ENCODE measurements at places on chromosomes 6 and 20.

- DNase-seq: no peak
Observed at GRCh38 chr6:5626727-5627426, 365.6 kb downstream of the FARS2 start.

DNA sequence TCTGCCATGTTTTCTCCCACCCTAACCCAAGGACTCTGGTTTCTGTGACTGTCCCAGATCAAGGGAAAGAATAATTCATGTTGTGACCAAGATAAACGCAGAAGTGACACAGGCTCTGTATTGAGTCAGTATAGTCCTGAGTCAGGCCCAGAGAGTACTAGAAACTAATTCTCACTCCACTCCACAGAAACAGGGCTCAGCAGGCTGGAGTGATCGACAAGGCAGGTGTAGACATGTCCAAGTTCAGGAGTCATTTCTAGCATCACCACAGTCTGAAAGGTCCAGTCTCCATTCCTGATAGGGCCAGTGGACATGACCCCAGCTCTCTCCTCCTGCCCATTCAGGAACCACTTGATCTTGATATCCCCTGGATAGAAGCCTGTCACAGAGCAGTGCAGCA is 2.7 kb downstream of the HLA-DOB start:
- no peak for DNase-seq

- no peak for DNase-seq
Observed at GRCh38 chr6:150233843-150234269, 91.0 kb downstream of the PPP1R14C start.

DNA sequence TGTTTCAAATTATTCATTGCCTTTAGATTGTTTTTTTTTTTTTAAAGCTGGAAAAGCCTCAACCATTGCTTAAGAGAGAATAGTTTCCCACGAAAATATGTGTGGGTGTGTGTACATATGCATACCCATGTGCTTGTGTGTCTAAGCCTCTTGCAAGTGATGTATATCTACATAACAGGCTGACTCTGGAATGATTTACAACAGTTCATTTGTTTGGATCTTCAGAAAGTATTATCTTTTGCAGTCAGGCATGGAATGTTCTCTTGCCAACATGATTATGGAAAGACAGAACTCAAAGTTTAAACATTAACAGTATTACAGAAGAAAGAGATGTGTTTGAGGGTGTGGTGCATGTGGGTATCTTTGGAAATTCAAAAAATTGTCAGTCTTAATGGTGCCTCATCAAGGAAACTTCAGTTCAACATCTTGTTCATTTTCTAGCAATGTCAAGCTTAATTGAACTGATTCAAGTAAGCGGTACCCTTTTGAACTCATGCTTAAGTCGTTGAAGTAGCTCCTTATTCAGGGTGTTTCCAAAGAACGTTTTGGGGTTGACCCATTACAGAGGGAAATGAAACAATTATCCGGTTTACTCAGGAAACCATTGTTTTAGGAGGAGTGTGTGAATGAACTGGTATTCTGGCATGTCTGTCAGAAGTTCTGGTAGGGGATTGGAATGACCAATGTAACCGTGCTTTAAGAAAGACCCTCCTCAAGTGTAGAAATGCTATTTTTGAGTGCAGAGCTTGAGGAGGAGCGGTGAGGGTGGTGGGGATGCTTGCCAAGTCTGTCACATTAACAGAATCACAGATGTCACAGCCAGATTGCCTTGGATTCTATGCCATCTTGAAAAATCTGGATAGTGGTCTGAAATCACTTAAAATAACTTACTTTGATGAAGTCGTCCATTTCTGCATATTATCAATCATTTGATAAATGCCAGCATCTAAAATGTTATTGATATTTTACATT is 60.3 kb downstream of the ADGRG6 start:
- DNase-seq: no peak

DNA sequence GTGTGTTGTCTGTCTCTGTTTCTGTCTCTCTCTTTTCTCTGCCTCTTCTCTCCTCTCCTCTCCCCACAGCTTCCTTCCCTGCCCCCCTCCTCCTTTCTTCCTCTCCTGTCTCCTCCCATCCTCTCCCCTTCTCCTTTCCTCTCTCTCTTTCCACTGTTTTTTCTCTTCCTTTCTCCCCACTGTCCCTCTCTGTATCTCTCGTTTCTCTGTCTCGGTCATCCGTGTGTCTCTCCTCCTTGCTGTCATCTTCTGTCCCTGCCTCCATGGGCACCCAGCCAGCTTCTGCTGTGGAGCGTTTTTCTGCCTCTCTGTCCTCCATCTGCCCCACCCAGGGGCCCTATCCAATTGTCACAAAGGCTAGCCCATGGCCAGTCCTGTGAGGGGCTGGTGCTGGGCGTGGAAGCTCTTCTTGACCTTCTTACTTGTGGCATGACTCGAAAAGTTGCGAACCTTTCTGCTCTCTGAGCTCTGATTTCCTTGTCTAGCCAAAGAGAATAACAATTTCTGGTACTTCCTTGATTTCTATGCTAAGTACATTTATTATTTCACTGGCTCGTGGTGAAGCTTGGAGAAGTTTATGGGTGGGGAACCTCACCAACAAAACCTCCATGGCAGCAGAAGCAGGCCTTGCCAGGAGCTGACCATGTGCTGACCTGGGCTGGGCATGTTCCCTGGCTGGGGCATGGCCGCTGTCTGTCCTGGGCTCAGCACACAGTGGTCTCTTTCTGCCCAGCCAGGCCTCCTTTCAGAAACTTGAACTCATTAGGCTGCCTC is 69.3 kb downstream of the CEBPB start:
- no peak for DNase-seq

DNA sequence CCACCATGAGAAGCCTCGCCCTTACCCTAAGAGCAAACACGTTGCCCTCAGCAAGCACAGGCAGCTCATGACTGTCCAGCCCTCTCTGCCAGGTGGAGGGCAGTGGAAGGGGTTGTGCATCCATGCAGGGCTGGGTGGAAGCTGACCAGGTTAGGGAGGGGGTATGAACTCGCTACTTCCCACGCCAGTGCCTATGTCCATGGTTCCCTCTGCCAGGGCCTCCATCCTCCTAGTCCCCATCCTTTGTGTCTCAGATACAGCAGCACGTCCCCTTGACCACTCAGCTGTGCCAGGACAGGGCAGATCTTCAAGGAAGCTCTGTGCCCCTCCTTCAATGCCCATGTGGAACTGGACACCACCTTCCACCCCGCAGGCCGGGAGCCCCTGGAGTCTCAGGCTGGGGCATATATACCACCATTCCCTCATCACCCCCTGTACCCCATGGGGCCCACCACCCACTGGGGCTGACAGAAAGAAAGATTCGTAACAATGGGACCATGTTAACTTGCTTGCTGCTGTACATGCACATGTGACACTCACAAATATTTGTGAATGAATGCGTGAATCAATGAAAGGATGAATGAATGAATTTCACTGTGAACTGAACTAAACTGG is 90.7 kb downstream of the ANKRD60 start:
- no peak for DNase-seq

DNA sequence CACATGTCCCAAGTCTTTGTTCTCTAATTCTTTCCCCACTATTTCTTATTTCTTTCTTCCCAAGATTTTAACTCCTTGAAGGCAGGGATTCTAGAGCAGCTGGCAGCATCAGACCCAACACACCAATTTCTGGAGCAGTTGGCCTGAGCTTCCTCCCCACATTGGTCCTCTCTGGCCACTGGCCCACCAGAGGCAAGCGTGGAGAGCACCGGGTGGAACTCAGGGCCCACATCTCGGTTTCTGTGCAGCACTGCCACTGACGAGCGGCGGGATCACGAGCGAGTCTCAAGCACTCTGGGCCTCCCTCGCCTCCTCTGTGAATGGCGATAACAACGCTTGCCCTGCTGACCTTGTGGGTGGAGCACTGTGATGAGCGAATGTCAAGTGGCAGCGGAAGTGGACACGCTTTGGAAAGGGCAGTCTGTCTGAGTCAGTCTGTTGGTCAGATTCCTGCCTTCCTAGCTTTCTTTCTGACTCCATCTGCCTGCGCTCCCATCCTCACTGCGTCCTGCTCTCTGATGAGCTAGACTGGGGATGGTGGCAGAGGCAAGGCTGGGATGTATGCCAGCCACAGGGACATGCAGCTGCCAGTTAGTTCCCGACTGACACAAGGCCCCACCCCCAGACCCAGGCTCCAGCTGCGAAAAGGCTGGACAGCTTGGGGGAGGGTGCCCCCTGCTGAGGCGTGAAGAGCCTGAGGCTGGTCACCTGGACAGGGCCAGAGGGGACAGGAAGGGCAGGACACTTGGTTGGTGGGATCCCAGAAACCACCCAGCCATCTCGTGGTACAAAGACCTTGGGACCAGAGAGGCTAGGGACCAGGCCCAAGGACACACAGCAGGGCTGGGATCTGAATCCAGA is 4.5 kb upstream of the SPDEF start:
- DNase-seq: peak; percentile 54

Data from HT1080 (cell line).